Substantia nigra (tissue), 51 donors: ENCODE measurements at places on chromosomes 3 and 15.

- peak; percentile 8 for DNase-seq
These were observed 167.4 kb upstream of the CTDSPL start for GRCh38 chr3:37694284-37694675.

GRCh38 chr15:52879904-52880303 is 89.8 kb upstream of the ONECUT1 start:
- no peak for DNase-seq

- DNase-seq = no peak
These were observed 360.2 kb upstream of the ROPN1 start for GRCh38 chr3:124352149-124352539.

DNA sequence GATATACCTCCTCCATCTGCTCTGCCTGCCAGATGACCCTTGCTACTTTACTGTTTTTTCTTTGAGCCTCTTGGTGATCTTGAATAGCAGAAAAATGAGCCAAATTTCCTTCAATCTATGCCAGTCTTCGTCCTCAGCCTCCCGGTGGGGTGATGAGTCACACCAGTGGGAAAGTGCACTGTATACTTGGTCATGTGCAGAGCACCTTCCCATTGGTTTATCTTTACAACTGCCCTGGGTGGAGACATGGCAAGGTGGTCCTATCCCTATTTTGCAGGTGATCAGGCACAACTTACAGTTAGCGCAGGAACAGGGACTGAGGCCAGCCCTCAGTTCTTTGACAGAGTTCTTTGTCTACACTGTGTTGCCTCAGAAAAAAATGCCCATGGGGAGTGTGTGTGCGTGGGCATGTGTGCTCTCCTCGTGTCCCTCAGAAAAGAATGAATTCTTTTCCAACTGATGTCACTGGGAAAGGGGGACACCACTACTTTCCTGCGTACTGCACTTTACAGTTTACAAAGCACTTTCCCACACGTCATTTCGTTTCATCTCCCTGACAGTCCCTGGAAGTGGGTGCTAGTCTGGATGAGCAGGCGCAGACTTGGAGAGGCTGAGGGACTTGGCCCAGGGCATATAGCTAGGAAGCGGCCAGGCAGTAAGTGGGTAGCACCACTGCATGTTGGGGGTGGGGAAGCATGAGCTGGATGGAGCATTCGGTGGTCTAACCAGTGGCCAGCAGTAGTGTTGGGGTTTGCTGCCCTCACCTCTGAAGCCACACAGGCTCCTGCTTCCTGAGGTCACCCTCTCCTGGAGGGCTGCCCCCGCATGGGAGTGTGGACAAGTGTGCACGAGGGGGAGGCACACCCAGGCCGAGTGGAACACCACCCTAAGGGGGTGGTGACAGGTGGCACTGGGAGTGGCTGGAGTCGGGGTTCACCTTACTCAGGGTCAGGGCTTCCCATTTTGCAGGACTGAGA is 24.1 kb downstream of the SMAD3 start:
- DNase-seq = no peak

- DNase-seq = no peak
These were observed 12.0 kb downstream of the STARD5 start for GRCh38 chr15:81311752-81312464.

GRCh38 chr3:183178833-183179549 is 16.5 kb upstream of the LAMP3 start:
- no peak for DNase-seq

DNA sequence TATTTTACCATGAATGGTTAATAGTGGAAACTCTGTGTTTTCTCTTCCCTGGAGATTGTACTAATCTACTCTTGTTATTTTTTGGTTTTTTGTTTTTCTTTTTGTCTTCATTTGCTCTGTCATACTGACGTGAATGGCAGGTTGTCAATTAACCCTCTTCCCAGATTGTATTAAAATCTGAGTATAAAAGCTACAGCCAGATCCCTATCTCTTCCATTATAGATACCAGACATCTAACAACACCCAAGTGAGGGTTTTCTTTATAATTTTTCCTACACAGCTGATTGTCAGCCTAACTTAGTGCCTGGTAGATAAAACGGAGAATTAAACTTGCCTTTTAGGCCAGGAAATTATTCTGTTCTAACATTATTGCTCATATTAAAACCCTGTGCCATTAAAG is 162.6 kb downstream of the IL5RA start:
- no peak for DNase-seq

- no peak for DNase-seq
These were observed 216.8 kb downstream of the VGLL3 start for GRCh38 chr3:86774082-86774691.

GRCh38 chr3:62965311-62965710 is 90.1 kb upstream of the CADPS start:
- DNase-seq = no peak

DNA sequence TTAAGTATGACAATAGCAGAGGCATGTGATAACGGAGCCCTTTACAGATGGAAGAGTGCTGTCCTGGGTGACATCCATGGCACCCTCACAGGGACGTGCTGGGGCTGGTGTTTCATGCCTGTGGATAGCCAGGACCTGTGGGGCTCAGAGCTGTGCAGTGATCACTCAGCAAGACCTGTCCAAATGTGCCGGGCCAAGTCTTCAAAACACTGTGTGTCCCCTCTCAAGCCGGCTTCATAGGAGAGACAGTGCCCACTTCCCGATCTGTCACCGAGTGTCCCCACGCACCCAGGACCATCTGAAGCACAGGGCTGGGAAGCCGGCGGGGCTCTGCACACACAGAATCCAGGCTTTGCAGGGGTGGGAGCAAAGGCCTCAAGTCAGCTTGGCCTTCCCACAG is 217.2 kb upstream of the IGF1R start:
- DNase-seq = no peak

- DNase-seq = no peak
These were observed 366.6 kb downstream of the SOX2 start for GRCh38 chr3:182078316-182078715.

DNA sequence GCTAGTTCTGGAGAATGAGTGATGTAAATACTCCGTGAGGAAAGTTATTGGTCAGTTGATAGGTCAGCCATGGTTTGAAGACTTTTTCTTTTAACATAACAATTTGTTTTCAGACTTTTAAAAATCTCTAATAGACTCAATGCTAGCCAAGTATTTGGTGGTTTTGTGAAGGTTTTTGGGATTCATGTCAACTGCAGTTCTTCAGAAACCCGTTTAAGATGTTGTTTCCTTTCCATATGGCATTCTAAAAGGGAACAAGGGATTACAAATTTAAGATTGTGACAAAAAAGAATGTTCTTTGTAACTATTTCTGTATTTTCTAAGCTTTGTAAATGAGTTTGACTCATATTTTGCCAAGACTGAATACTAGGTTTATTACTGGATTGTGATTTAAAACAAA is 281.7 kb upstream of the COL8A1 start:
- no peak for DNase-seq

- DNase-seq = no peak
These were observed 931.7 kb downstream of the MCTP2 start for GRCh38 chr15:95162967-95163531.

DNA sequence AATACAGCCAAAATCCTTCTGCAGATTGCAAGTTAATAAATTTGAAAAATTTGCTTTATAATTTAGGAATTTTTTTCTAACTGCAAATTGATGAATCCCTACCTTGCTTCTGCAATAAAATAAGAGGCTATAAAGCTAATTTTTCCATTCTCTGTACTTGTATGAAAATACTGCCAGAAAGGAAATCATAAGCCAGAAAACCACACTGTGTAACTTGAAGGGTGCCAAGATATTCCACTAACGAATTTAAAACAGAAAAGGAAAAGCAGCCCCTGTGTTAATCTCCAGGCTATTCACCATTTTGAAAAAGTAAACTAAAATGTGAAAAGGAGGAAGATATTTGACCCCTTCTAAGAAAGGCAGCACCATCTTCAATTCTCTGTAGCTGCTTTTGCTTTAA is 557.9 kb upstream of the ZNF385D start:
- no peak for DNase-seq

GRCh38 chr3:119508172-119508845 is 10.0 kb downstream of the TIMMDC1 start:
- DNase-seq = no peak

DNA sequence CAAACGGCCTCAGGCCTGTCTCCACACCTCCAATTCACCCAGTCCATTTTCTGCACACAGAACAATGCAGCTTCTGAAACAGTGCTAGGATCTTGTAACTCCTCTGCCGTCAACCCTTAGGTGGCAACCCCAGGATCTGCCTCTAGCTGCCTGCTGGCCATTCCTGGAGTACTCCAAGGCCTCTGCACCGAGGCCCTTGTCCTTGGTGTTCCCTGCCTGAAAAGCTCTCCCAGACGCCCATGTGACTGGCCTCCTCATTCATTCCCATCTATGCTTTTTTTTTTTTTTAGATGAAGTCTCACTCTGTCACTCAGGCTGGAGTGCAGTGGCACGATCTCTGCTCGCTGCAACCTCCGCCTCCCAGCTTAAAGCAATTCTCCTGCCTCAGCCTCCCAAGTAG is 18.3 kb downstream of the RAB43 start:
- DNase-seq = no peak

DNA sequence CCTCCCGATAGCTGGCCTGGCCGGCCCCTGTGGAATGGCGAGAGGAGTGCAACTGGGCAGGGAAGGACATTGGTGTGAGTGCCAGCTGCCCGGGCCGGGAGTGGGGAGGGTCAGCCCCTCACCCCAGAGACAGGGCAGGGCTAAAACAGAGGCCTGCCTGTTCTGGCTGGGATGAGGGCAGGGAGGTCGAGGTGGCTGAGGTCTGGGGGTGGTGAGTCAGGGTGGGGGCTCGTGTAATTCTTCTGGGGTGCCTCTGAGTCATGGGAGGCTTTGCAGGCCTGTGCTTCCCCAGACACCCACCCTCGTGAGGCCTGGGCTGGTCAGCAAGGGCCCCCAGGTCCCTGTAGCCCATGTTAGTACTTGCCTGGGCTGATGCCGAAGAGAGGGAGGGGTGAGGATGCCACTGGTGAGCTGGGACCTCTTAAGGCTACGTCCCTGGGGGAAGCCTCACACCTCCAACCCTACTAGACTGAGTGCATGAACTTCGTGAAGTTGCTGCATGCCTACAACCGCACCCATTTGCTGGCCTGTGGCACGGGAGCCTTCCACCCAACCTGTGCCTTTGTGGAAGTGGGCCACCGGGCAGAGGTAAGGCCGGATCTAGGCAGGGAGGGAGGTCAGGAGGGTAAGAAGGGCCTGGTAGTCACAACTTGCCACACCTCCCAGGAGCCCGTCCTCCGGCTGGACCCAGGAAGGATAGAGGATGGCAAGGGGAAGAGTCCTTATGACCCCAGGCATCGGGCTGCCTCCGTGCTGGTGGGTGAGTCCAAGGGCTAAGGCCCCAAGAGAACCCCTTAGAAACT is 1.7 kb downstream of the SEMA3B start:
- no peak for DNase-seq

GRCh38 chr3:136942803-136943202 is 15.0 kb upstream of the IL20RB start:
- no peak for DNase-seq

DNA sequence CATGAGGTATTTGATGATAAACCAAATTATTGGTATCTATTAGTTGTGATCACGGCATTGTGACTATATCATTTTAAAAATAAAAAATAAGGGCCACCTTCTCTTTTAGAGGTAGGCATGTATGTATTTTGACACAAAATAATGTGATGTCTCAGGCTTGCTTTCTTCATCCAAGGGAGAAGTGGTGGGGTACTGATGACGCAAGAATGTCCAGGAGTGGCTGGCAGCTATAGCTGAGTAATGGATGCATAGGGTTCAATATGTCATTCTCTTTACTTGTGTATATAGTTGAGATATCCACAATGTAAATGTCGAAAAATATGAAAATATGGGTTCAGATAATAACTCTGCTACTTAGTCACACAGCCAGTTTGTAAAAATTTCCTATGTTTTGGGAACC is 46.8 kb upstream of the NSMCE3 start:
- no peak for DNase-seq

- DNase-seq = no peak
These were observed 6.3 kb upstream of the UBE2Q2 start for GRCh38 chr15:75836959-75837334.

DNA sequence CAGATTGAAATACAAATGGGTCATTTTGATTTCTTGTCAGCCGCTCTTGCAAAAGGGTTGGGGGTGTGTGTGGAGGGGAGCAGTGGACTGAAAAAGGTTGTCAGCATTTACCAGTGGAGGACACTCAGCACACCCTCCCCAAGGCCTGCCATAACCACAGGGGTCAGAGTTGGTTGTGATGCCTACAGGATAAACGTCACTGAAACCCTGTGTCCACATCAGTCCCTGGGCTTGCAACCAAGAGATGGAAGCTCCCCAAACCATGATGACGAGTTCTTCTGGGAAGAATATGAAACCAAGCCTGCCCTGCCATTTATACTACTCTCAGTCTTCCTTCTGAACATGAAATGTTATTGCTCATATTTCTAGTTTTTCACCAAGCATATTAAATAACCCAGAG is 54.0 kb upstream of the UMPS start:
- no peak for DNase-seq

DNA sequence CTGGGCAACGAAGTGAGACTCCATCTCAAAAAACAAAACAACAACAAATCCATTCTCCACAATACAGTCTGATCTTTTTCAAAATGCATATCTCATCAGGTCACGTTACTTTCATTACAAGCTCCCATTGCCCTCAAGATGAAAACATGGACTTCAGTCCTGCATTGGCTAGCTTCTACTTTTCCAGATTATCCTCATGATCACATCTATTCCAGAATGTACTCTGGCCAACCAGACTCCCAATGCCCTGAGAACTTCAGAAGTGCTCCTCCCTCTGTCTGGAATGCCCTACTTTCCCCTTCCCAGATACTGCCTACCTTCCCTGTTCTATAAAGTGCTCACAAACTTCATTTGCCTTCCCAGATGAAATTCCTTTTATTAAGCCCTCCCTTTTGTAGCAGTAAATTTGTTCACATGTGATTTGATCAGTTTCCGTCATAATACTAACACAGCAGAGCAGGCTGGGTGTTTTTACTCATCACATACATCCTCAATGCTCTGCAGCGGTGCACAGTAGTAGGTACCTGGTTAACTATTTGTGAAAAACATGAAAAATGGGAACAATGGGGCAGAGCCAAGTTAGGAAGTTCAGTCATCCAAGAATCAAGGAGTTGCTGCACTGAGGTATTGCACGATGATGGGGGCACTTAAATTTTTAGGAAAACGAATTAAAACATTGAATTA is 5.3 kb downstream of the RPL22L1 start:
- DNase-seq = no peak
